ENCODE measurements at places on chromosomes 11 and 22. TPM values are rescaled to one million over a fixed set of nuclear protein-coding genes. Genes with fewer than 3 reads are reported as not detected.

- ATAC-seq: no peak
These were observed 176.2 kb downstream of the BUD13 start for GRCh38 chr11:116596346-116597260.

The KCNJ4 gene
- not detected for total RNA-seq

DNA sequence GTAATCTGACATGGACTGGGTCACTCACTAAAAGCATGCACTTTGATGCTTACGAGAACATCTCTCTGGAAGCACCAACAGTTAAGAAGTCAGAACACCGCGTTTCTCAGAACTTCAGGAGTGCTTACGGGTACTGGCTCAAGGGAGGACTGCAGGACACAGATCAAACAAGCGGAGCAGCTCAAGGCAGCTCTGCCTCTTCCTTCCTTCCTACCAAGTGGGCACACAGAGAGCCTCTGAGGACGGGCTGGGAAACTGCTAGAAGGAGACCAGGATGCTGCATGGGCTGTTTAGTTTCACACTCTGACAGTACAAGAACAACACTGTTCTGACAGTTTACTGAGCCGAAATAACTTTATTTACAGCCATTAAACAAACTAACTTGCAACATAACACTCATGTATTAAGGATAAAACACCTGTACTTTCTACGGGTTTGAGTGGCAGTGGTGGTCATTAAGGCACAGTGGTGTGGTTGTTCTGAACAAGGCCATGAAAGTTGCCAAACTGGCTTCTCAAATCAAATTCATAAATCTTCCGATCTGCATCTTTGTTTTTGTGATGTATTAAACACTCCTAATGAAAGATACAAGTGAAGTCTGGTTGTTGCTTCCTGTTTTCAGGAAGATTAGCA lies 37.5 kb downstream of the ARFGAP3 start:
- ATAC-seq: no peak

- no peak for ATAC-seq
These were observed 16.1 kb downstream of the COMMD9 start for GRCh38 chr11:36273110-36273509.

Data from activated T-helper 17 cell treated with anti-CD3 and anti-CD28 coated beads, Interleukin-2, amount 50 U/mL, for 72 hours (primary cell).